ENCODE measurements at places on chromosomes 3 and 15.

DNA sequence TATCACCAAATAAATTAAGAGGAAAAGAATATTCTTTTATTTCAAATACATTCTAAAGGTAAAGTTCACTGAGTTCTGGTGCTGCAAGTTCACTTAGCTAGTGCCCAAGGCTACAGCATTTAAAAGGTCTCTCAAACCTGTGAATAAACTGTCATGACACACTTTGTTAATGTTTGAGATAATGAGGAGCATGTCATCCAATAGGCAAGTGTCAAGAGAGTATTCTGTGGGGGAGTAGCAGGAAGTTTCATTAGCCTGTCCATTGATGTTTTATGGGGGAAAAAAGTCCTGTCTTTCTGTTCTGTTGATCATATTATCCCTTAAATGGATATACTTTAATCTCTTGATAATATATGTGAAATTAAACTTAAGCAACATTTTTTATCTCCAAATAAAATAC lies 4.0 kb downstream of the SPESP1 start:
- no peak for DNase-seq

DNA sequence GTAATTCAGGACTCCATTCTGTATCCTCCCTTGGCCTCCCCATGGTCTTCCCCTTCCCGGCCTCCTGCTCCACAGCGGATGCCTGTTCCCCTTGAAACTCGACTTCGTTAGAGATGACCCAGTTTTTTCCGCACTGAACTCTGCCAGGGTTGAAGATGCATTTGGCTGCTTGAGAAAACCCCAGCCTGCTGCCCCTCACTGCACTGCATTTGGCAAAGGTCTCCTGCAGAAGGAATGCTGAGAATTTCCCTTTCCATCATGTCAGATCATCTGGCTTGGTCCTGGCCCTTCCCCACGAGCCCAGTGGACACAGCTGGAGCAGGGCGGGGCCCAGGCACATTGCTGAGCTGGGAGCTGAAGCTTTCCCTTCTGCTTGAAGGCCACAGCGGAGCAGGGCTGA lies 37.6 kb upstream of the RGMA start:
- no peak for DNase-seq

DNA sequence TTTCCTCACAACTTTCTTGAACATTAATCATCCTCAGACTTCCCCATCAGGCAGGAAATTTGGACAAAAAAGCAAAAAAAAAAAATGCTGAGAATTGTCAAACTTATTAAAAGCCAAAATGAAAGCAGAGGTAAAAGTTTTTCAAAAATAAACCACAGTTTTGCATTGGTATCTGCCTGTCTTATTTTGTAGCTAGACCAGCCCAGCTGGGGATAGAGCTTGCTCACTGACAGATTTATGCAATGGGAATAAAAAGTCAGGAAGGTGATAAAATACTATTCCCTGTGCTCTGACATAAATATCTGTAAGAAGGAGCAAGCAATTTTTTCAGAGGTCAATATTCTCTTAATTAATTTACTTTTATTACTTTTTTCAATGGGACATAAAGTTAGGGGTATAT lies 1006.7 kb upstream of the ALCAM start:
- DNase-seq, result no peak

GRCh38 chr3:181493423-181493822 lies 218.3 kb upstream of the SOX2 start:
- DNase-seq, result no peak

DNA sequence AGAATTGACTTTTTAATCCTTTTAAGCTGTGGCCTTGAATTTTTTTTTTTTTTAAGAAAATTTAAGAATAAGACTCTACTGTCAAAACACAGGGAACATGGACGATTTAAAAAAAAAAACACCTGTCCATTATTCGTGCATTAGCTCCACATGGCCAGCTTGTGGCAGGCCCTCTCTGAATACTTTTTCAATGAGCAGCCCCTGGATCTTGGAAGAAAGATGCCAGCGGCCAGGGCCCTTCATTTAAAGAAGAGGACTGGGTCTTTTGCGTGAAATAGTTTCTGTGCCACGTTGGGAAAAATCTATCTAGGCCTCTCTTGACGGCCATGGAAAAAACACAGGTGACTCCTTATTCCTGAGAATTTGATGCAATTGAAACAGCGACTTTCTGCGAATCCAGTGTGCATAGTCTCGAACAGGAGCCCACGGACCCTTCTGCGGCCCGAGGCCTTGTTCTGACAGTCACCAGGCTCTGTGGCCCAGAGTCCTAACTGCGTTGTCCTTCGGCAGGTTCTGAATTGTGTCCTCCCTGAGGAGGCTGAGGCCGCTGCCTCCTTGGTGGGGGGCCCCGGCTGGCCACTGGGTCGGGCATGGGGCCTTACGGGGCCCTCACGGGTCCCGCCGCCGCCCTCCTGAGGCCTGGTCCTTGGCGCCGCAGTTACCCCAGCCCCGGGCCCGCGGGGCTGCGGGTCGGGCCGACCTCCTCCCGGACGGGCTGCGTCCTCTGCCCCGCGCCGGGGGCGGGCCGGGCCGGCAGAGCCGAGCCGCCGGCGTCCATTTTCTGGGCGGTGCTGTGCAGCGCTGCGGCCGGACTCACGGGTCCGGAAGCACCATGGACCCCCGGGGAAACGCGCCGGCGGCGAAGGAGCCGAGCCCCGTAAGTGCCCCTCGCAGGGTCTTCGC lies 33.5 kb downstream of the ZBTB38 start:
- DNase-seq, result peak; percentile 43

- DNase-seq, result no peak
Observed at GRCh38 chr3:33355611-33356010, 78.4 kb downstream of the FBXL2 start.

DNA sequence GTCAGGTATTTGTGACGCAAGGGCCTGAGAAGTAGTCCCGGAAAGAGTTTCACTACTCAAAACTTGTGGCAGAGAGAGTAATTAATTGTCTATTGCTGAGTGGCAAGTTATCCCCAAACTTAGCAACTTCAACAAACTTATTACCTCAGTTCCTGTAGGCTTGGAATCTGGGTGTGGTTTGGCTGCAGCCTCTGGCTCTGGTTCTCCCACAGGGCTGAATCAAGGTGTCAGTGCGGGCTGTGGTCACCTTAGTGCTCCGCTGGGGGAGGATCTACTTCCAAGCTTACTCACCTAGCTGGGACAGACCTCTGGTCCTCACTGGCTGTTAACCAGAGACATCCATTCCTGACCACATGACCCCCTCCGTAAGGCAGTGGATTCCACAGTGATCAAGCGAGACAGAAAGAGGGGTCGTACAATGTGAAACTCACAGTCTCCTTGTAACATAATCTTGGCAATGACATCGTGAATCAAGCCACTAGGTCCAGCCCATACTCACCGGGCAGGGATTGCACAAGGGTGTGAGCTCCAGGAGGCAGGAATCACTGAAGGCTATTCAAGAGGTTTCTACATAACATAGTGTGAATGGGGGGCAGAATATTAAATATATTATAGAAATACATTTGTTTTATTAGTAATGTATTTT lies 138.3 kb downstream of the RYR3 start:
- DNase-seq, result no peak

DNA sequence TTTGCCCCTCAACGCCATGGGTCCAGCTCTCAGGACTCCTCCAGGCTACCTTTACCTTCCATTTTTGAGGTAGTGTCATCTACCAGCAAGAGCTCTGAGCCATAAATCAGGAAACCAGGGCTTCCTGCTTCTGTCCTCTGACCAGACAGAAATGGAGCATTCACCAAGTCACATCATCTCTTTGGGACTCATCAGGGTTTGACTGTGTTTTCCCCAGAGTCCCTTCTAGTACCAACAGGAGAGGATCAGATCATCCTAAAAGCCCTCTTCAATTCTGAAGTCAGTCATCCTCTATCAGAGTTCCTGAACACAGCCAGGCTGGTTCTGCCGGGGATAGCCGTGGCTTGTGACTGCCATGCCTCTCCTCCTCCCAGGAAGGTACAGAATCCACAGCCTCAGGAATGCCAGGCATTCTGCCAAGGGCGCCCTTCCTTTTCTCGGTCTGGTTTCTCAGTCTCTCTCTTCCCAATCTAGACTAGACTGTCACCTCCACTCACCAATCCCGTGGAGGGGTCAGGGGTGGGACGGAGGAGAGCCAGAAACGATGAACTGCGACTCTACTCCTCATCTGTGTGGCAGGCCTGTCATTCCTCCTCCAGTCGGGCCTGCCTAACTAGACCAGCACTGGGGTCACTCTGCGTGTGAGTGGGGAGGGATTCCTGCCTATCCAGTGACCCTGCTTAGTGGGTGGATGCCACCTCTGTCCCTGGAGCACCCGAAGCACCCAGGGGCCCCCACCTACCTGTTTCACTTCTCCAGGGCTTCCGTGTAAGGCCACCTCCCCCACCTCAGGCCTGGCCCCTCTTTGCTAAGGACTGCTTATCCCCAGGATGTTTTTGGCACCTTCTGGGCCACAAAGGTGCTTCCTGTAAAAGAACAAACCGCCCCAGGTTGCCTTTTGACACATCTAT lies 30.9 kb downstream of the CCNL1 start:
- peak; percentile 63 for DNase-seq

GRCh38 chr3:65742914-65743313 lies 295.8 kb downstream of the MAGI1 start:
- no peak for DNase-seq

DNA sequence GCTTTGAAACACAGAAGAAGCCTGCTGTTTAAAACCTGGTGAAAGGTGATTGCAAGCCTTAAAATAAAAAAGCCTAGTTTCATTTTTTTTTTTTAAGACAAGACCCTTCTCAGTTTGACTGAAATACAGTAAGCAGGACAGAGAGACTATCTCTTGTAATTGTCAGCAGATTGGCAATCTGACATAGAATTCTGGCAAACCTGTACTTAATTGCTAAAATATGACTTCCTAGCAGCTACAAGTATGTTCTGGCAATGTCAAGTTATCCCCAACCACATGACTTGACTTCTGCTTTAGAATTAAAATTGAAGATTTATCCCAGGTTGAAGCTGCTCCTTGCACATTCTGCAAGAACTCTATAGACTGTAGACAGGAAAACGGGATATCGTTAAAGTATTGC lies 232.8 kb upstream of the NR2F2 start:
- DNase-seq, result no peak

- DNase-seq, result no peak
Observed at GRCh38 chr3:171784387-171784786, 25.9 kb downstream of the PLD1 start.

GRCh38 chr3:196640297-196641018 lies 964 bp downstream of the NRROS start:
- DNase-seq, result peak; percentile 26

GRCh38 chr3:108133858-108134554 lies 43.2 kb upstream of the CD47 start:
- DNase-seq, result no peak

GRCh38 chr3:100563652-100564211 lies 45.7 kb upstream of the ADGRG7 start:
- no peak for DNase-seq

- DNase-seq, result no peak
Observed at GRCh38 chr3:130654921-130655320, 91.7 kb downstream of the PIK3R4 start.

DNA sequence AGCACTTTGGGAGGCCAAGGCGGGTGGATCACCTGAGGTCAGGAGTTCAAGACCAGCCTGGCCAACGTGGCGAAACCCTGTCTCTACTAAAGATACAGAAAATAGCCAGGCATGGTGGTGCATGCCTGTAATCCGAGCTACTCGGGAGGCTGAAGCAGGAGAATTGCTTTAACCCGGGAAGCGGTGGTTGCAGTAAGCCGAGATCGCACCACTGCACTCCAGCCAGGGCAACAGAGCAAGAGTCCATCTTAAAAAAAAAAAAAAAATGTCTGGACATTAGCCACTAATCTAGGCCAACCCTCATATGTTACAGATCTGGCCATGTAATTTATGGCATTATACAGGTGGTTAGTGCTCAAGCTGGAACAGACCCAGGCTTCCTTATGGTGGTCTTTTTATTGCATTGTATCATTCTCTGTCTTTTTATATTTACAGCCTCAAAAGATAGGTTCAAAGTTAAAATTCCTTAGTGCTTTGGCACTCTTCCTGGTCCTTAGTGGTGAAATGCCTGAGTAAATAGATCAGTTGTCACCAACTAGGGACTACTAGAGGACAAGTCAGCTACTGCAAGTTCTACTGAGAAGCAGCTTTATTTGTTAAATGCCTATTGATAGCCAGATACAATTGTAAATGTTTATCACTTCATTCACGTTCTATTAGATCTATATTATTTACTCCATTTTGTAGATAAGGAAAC lies 16.0 kb downstream of the STARD9 start:
- DNase-seq, result no peak

DNA sequence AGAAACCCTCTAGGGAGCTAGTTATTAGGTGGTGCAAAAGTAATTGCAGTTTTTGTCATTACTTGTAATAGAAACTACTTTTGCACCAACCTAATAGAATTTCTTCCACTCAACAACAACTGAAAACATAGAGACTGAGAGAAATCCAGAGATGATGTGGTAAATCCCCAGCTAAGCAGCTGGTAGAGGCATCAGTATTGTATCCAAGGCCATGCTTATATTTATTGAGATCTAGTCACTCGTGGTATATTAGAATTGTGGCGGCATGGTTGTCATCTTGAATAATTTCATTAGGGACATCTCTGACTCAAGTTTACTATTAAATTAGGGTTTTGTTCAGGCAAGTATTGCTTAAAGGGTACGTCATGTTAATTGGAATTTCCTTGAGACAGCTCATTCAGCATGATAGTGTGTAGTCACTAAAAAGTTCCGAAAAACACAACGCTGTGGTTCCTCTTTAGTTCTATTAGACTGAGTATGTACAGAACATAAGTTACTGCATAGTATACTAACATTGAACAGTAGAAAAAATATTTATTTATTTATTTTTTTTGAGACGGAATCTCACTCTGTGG lies 35.3 kb downstream of the PAK2 start:
- DNase-seq, result no peak

DNA sequence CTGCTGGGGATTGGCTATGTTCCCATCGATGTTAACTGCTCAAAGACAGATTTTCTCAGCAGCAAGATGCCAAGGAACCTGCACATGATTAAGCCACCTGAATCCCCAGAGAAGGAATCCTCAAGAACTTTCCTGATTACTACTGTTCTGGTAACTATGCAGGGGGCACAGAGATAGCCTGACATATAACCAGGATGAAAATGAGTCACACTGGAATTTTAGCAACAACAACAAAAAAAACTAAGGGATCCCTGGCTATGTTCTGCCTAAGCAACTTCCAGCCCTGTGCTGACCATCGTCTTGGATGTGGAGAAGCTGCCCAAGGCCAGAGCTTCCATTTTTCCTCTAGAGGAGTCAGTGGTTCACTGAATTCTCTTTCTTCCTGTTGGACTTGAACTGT lies 13.8 kb downstream of the RIOX2 start:
- no peak for DNase-seq

DNA sequence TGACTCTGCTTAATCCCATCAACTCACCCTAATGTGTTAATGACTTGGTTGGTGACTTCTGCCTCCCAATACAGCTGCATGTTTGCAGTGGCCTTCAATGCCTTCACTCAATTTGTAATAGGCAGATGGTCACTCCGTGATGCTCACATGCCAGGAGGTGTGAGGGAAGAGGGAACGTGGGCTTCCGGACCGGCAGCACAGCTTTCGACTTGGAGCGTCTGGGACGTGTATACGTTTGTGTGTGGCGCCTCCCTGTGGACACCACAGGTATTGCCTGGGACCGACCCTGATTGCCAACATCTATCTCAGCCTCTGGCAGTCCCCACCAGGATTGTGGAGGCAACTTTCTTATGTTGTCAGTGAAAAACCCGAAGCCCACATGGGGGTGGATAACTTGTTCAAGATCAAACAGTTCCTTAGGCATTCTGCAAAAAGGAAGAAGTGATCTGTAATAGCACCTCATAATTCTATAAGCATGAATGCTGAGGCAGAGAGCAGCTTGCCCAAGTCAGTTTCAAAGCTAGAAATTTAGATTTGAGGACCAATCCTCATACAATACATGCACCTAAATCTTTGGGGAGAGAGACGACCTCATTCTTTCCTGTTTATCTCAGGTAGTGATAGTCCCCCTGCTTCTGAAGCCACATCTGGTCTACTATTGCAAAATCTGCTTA lies 16.9 kb downstream of the MRPL46 start:
- DNase-seq, result peak; percentile 74
